Glomerular endothelial cell (primary cell): ENCODE measurements at places on chromosomes 2 and 18.

GRCh38 chr2:45265336-45265735 is 256.1 kb upstream of the SIX2 start:
- DNase-seq: no peak

DNA sequence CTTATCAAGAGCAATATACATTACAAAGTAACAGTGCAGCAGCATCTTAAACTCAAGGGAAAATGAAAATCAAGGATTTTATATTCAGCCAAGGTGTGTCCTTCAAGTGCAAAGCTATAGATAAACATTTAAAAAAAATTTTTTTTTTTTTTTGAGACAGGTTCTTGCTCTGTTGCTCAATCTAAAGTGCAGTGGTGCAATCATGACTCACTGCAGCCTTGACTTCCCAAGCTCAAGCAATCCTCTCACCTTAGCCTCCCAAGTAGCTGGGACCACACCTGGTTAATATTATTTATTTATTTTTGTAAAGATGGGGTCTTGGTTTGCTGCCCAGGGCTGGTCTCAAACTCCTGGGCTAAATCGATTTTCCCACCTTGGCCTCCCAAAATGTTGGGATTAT is 9.0 kb downstream of the CDKL4 start:
- DNase-seq: no peak

DNA sequence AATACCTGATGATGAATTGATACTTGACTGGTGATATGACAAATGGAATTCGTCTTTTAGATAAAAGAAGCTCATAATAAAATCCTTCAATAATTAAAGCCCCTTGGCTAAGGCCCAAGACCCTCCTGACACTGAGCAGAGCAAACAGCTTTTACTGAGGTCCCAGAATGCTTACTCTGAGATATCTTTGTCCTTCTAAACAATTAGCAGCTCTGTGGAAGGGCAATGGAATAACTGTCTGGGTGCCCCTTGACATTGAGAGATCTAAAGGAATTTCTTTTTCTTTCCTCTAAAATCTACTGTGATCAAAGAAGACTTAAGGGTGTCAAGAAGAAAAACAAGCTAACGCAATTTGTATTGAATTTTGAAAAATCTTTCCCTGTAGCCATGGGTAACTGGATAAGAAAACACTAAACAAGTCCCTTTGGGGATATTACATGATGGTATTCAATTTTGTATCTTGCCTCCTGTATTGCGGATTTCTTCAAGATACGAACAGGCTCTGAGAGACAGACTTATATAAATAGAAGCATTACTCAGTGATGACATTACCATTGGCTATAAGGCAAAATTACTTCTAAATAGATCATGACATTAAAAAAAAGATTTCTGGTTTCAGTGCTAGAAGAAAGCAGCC is 128.8 kb downstream of the MREG start:
- no peak for DNase-seq

DNA sequence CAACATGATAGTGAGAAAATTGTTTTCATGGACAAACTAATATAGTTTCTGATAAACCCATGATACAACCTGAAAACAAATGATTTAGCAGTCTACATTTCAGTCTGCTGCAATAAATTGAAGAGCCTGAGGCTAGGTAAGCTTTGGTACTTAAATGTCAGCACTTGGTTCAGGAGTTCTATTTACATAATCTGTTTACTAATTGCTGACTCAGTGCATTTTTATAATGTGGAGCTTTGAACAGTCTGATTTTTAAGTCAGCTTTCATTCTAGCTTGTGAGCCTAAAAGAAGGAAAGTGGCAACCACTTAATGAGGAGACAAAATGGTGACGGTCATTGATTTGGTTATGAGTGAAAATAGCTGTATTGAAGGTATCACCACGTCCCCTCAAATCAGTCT is 488.6 kb downstream of the CPS1 start:
- DNase-seq: no peak

- no peak for DNase-seq
Observed at GRCh38 chr18:46748466-46748865, 8.4 kb downstream of the ST8SIA5 start.

- DNase-seq: no peak
Observed at GRCh38 chr2:216492597-216493333, 5.9 kb upstream of the RPL37A start.

GRCh38 chr2:118013724-118014491 is at the start of gene CCDC93:
TSS of gene CCDC93 (minus strand) at chr2:118014070. CDS start at chr2:118013995, 75 bp downstream.
- peak; percentile 16 for DNase-seq

GRCh38 chr2:27264753-27265535 is 2.1 kb upstream of the SLC30A3 start:
- DNase-seq: no peak

- no peak for DNase-seq
Observed at GRCh38 chr18:23884681-23885375, 129.7 kb upstream of the TTC39C start.

GRCh38 chr18:52546686-52547346 is 206.8 kb downstream of the DCC start:
- DNase-seq: no peak

DNA sequence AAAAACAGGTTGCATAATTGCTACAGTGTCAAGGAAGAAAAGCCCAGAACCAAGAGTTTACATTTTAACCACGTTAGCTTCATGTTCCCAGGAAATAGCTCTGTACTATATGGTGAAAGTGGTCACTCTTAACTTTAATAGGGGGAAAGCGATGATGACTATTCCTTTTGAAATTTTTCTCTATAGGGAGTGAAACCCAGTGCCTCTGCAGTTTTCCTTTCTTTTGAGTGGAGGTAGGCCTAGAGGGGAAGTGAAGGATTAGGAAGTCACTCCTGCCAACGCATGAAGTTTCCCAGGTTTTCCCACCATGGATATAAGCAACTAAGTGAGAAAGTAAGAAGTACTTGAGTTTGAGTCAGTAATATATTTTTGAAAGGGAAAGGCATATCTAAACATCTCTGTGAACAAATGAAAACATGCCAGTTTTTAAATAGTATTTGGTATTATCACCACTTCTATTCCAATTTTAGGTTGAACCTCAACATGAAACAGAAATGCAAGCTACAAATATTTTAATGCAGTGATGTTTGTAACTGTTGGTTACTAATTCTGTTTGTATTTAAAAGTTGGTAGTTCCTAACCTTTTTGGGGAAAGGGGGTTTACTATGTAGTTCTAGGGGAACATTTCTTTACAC is 91.9 kb downstream of the VRK2 start:
- no peak for DNase-seq

- DNase-seq: no peak
Observed at GRCh38 chr2:145725876-145726275, 1206.0 kb upstream of the ZEB2 start.

- no peak for DNase-seq
Observed at GRCh38 chr2:138207074-138207930, 243.0 kb downstream of the HNMT start.

DNA sequence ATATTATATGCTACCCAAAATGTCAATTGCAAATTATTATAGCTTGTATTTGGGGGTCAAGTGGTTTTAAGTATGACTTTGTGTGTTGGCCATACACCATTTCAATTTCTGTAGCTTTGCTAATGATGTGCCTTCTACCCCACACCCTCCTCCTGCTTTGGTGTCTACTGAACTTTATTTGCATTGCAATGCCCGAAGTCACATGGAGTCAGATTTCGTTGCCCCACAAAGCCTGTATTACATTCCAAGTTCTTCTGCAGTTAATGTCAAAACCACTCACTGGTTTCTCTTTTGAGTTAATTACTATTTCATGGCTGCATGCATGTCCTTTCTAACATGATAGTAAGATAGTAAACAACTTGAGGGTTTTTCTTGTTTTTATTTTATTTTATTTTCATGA is 528.9 kb downstream of the RIT2 start:
- no peak for DNase-seq

DNA sequence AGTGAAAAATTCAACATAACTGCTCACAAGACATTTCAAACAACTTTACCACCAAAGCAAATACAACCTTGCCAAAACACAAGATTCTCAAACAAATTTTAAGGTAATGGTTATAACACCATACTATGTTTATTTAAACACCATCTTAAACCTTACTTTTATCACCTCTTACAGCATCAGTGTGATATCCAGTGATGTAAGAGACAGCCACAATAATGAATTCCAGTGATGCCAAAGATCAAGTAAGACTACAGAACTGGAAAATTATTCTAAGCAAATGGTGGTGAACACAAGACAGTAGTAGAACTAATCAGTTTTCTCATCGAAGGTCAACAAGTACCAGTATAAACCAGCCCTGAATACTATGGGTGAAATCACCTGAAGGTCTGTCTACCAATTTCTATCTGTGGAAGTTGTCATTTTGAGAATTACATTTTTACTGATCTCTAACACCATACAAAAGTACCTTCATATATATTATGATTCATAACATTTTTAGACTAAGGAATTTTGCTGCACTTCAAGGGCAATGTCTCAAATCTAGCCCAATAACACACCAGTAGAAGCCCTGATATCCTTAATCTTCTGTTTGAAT is 146.2 kb downstream of the RBMS1 start:
- DNase-seq: no peak

DNA sequence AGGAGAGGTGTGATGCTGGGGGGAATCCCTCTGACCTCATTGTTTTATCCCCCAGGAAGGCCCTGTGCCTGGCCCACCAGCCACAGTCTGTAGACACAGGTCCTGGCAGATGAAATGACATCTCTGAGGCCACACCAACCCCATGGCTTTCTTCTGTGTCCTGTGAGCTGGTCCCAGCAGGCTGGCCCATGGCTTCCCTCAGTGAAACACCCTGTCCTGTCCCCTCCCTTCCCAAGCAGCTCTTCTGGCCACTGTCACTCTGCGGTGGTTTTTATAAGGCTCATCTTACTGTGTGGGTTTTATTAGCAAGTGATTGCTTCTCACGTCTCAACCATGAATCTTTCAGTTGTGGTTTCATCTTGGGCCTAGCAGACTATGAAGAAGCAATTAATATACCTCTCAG is 102.8 kb upstream of the STPG4 start:
- no peak for DNase-seq

GRCh38 chr2:23772684-23773083 is 154.2 kb downstream of the ATAD2B start:
- DNase-seq: no peak

- DNase-seq: no peak
Observed at GRCh38 chr2:96969321-96969720, 17.1 kb downstream of the FAM178B start.

- DNase-seq: no peak
Observed at GRCh38 chr2:24917086-24917485, 3.0 kb downstream of the ADCY3 start.

- DNase-seq: no peak
Observed at GRCh38 chr18:23213200-23213599, 77.9 kb downstream of the CABLES1 start.

DNA sequence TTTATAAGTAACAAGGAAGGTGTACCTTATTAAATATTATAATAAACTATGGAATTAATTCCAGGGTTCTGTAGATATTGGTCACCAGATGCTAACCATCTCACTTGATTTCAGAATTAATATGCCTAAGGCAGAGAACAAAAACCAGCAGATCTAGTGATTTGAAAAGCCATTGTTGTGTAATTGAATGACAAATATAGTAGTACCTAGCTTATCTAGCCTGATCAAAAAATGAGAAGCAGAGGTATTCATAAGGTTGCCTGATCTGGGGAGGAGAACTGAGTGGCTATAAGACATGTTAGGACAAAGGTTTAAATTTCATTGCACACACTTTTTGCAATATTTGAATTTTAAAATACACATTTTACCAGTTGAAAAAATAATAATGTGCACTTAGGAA is 132.0 kb upstream of the UBE2E3 start:
- no peak for DNase-seq

- no peak for DNase-seq
Observed at GRCh38 chr2:191632426-191632825, 45.5 kb upstream of the NABP1 start.

- no peak for DNase-seq
Observed at GRCh38 chr2:157932480-157933159, 56.5 kb upstream of the ACVR1 start.

GRCh38 chr2:149559341-149560068 is 28.1 kb downstream of the MMADHC start:
- DNase-seq: no peak

DNA sequence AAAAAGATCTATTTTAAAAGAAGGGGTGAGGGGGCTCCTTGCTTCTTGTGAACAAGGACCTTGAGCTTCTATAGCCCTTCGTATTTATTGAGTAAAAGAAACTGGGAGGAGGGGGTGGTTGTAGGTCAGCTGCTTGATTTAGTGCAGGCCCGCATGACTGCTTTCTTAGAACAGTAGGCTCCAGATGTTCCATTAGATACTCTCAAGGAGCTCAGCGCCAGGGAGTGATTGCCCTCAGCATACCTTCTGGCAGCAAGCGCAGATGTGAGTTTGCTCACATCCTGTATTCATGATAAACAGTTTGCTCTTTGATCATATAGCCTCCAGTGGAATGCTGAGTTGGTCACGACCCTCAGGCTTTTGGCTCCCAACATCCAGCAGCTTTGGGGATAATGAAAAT is 108.9 kb upstream of the XPO1 start:
- DNase-seq: no peak

- DNase-seq: no peak
Observed at GRCh38 chr2:101534149-101534611, 59.3 kb upstream of the RFX8 start.

DNA sequence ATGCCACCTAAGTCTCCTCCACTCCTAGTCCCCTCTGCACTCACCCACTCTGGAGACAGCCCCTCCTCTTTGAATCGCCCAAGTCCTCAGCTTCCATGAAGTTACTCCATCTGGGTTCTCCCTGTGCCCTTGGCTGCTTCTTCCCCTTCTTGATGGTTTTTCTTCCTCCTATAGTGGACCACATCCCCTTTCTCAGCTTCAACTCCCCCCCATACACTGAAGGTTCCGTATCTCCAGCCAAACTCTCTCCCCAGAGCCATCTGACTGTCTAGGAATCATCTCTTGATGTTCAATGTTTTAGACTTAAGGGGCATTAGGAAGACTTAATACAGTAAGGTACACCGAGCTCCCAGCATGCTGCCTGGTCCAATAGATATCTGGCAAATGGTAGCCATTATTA is 39.6 kb downstream of the EMX1 start:
- DNase-seq: no peak

DNA sequence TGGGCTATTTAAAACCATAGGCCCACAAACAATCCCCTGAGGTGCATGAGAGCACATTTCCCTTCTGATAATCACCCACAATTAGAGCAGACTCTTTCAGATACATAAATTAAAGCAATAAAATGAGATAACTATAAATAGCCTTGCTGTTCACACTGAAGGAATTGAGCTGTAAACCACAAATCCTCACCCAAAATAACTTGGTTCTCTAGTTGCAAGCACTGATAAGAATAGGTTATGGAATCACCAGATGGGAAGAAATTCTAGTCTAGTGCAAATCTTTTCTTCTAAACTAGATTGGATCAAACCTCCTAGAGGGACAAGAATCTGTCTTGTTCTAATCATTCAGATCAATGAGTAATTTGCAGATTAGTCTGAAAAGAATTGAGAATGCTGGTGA is 64.6 kb downstream of the NAB1 start:
- no peak for DNase-seq

DNA sequence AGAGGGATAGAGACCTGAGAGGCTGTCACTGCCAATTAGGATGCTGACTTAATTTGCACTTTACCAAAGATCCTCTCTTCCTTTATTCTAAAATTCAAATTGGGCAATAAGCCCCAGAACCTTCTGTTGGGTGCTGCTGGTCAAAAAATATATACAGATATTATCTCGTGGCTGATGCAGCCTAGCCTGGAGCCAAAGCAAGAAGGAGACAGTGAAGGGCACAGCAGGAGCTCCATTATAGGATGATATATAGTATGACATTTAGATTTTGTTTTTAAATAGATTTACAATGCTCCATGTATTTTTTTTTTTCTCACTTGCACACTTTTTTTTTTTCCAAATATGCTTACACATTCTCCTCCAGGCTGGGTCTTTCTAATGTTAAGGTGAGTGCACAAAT is 579.3 kb downstream of the PIK3C3 start:
- no peak for DNase-seq
